ENCODE measurements at places on chromosomes 16 and 17.

GRCh38 chr17:44608727-44609435 lies 47.4 kb upstream of the MEIOC start:
- no peak for DNase-seq

DNA sequence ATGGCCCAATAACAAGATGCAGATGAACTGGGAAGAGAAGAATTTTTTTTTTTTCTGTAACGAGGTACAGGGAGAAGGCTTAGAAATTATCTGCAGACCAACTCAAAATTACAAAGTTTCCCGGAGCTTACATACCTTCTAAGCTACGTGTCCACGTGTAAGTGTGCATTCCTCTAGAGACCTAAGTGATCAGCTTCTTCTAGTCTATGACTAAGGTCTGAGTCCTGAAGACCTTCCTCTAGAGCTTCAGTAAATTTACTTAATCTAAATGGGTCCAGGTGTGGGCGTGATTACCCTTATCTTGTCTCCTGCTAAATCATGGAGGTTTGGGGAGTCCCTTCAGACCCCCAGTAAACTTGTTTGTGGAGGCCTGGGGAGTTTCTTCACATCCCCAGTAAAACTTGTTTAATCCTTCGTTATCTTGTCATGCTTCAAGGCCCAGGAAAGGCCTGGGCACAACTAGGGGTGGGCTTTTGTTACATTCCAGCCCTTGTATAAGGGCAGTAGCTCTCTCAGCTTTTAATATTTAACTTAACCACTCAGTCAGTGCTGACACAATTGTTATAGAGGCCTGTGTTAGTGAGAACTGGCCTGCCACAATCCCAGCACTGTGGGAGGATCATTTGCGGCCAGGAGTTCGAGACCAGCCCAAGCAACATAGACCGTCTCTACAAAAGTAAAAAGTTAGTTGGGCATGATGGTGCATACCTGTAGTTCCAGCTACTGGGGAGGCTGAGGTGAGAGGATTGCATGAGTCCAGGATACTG lies 342.3 kb downstream of the SNX29 start:
- no peak for DNase-seq

- DNase-seq, result no peak
Observed at GRCh38 chr16:51289336-51289735, 138.3 kb upstream of the SALL1 start.

- DNase-seq, result peak; percentile 25
Observed at GRCh38 chr17:45052052-45052772, 780 bp upstream of the DCAKD start.

GRCh38 chr17:18377437-18378204 lies at the start of gene EVPLL:
Gene EVPLL (plus strand): TSS chr17:18377778. CDS start chr17:18380938, 3,160 bp downstream.
- DNase-seq, result no peak

DNA sequence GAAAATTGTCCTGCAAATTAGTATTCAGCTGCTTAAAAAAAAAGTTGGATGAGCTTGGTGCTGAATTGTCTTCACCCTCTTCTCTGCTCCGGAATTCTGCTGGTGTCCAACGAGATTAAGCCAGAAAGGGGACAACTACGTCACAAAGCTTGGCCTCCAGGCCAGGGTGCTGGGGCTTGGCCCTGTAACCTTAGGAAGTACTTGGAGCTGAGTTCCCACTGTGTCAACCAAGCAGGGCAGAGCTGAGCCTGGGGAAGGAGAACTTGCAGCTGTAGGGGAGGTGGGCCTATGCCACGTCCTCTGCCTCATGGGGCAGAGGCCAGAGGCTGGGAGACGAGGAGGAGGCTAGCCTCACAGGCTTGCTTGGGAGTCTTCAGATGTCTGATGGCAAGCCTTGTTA lies 71.2 kb downstream of the CLEC16A start:
- no peak for DNase-seq

DNA sequence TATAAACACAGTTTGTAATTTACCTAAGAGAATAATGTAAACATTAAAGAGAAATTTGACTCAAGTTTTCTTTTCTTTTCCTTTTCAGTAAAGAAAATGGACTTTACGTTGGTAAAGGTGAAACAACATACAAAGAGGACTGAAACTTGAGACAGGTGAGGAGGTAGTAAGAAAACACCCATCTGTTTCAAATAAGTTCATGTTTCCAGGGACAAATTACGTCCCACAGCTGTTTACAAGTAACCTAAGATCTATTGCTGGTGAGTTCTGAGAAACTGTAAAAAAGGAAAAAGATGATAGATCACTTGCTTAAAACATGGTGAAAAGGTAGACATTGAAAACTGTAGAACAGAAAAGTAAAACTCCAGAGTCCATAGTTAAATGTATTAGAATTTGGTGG lies 4.8 kb upstream of the ABCA5 start:
- no peak for DNase-seq

DNA sequence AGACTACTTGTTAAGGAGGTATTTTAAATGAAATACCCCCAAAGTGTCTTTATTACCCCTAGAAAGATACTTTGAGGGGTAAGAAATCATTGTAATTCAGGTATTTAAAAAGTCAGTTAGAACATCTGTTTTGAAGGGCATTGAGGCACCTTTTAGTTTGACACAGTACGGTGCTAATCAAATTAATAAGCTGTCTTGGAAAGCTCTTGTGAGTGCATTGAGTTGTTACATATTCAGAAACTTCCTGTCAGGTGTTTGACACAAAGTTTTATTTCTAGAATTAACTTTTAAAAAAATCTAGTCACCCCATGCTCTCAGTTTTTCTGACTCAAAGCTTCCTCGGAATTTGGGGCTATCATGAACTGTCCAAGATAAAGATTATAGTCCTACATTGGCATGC lies 4.6 kb downstream of the RBBP6 start:
- DNase-seq, result no peak

DNA sequence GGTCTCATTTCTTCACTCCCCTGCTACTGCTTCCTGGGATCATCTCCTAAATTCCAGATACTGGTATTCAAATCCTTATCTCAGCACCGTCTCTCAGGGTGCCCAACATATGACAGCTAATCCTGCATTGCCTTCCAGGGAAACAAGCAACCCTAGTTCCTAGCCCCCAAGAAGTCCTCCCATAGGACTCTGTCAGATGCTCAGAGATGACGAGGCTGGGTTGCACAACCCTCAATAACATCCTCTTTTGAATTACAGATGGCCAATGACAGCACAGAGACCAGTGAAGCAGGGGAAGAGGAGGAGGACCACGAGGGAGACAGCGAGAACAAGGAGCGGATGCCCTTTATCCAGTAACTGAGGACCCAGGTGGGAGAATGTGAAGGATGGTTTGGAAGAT lies 45.0 kb upstream of the CLEC3A start:
- no peak for DNase-seq

DNA sequence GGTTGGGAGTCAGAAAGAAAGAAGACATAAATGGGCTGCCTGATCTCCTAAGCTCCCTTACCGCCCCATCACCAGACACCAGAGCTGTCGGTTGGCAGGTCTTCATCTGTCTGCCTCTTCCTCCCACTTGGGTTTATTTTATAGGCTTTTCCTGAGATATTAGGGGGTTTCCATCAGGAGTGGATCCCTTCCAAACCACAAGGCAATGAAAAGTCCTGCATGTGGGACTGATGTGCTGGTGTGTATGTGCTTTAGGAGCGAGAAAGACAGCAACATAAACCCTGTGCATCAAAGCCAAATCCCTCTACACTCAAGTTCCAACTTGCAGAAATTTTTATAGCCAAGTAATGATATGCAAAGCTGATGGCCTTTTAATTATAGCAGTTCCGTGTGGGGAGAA lies 389.5 kb downstream of the SLC39A11 start:
- DNase-seq, result no peak

DNA sequence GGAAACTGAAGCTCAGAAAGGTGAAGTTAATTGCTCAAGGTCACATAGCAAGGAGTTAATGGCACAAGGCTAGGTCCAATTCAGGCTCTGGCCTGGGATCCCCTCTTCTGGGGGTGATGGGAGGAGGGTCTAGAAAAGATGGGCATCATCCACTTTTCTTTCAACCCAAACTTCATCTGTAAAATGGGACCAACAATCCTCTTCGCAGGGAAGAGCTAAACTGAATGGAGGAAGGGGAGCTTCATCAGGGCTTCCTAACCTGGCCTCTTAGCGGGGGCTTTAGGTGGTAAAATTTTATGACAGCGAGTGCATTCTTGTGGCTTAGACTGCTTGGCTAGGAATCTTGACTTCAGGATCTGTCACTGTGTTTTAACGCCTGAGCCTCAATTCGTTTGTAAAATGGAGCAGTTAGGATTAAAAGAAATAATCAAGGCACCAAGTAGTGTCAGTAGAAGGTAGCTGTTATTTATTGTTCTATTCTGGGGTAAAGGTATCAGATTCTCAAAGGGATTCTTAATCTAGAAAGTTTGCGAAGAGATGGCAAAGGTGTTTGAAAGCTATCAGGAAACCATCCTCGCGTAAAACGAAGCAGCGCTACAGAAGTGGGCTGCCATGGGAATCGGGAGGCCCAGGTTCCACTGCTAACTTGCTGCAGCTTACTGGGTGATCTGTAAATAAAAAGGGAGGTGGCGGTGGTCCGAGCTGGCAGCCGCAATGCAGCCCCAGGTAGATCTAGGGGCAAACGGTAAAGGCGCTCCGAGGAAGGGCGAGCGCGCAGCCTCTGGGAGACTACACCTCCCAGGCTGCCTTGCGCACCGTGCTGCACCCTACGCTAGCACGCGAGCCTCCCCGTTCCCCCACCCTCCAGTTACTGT lies 1.5 kb upstream of the SRCAP start:
- DNase-seq, result no peak

GRCh38 chr17:81461607-81462500 lies 50.7 kb downstream of the ACTG1 start:
- DNase-seq, result no peak
